Thoracic aorta endothelial cell (primary cell): ENCODE measurements at places on chromosomes 2 and 18. TPM values are rescaled to one million over a fixed set of nuclear protein-coding genes. Genes with fewer than 3 reads are reported as not detected.

The GPR17 gene
- total RNA-seq, result not detected in 2 replicates

The GPR45 gene
- total RNA-seq, result not detected in 2 replicates

The NTSR2 gene
- total RNA-seq, result not detected in 2 replicates

The HOXD3 gene
- 11.2 TPM in 1 of 2 replicates, not detected in the other for total RNA-seq

The MAP2 gene
- 24.5 and 46.1 TPM in 2 replicates for total RNA-seq

The PPIL3 gene
- 17.0 and 39.6 TPM in 2 replicates for total RNA-seq

The UGT1A6 gene
- total RNA-seq, result not detected in 2 replicates

The RESP18 gene
- total RNA-seq, result not detected in 2 replicates

The SCG2 gene
- not detected in 2 replicates for total RNA-seq
